ENCODE measurements at places on chromosomes 3 and 15.
A peak's percentile ranks its signal among the peaks of the same experiment; 100 is the strongest.

DNA sequence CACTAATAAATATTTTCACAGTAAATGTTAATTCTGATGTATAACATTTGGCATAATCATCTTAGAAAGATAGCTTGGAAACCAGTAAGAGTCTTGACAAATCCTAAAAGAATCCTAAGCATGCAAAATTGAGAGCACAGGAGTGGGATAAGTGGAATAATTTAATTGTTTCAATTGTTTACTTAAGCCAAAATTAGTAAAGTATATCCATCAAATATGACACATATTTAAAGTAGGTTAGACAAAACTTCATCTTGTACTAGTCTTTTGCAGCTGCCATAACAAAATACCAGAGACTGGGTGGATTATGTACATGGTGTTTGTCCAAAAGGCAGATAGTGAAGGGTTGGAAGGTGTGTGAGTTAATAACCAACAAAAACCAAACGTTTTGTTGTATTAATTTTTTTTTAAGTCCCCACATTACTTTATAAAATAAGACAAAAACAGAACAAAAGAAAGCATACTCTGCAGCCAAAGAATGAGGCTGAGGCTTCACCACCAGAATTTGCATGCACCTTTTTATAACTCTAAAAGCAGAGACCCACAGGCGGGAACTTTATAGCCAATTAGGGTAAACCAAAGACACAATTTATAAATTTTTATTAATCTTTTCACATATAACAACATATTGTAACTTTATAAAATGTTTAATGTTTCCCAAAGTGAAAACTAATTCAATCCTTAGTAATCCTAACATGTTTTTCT lies 41.9 kb upstream of the CD200R1L start:
- DNase-seq, result no peak

DNA sequence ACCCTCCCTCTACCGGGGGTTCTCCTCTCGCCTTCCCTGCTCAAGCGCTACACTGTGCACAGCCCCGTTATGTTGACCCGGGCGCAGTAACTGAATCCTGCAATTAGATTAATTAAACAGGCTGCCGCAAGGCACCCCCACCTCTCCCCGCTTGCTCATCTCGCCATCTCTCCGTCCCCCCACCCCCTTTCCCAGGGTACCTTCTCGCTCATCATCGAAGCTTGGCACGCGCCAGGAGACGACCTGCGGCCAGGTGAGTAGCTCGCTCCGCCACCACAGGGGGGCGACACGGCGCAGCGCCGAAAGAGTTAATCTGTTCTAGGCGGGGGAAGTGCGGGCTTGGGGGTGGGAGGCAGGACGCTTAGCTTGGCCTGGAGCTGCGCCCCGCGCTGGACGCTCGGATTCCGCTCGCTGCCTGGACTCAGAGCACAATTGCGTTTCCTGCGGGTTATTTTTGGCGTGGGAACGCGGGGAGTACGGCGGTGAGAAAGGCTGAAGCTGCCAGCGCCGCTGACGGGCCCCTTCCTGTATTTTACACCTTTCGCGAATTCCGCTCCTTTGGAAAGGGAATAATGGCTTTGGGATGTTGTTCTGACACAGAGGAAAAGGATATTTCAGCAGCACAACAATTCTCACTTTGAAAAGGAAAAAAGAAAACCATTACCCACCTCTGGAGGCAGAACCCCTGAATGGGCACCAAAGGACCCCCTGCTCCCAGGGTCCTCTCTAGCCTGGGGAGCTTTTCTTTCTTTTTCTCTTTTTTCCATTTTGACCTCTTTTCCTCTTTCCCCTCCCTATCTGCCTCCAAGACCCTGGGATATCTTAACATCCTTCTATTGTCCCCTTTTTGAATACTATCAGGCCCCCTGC lies 1.5 kb downstream of the DLL4 start:
- DNase-seq, result peak; percentile 51

DNA sequence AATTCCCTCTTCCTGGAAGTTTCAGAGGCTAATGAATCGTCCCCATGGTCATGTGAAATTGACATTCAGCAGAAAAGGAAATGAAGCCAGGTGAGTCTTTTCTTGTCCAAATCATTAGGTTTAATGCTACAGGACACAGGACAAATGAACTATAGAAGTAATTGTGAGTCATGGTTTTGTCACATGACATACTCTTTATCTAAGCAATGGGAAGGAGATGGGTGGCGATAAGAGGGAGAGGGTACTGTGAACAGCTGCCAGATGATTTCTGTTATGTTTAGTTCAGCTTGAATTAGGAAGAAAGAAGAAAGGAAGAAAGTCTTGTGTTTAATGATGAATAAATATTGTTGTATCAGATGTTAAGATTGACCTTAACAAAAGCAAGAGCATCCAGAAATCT lies 515.4 kb upstream of the ZNF717 start:
- no peak for DNase-seq

DNA sequence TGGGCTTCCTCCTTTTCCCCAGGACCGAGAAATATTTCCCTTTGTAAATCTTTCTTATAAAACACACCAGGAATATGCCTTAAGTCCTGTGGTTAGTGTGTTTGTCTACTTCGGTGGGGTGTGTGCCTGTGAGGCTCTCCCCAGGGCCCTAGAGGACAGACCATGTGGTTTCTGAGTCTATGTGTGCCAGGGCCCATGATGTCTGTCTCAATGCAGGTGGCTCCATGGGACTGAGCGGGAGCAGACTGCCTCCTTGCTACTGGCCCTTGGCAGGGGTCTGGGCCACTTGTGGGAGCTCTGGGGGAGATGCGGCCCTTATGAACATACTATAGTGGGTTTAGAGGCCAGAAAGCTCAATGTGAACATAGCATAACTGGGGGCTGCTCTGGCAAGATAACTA lies 37.6 kb downstream of the SCN5A start:
- no peak for DNase-seq
